ENCODE measurements at places on chromosomes 3 and 15.

DNA sequence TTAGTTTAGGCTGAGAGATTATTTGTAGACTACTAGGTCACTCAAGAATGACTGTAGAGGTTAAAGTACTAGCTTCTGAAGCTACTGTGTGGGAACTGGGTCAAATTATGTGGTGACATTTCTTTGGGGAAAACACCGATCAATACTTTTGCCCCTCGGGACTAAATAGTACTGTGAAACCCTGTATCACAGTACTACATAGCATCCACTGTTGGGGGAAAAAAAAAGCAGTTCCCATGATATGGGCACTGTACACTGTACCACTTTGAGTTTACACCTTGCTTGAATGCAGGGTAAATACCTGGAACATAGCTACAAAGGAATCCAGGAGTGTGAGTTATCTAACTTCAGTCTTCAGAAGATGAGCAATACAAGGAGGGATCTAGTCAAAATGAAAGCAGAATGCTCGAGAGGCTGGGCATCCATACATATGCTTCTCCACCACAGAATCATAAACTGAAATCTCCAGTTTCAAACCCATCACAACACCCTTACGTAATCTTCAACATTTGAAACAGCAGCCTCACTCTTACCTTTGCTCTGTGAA, 311.4 kb downstream of the UNC13C start:
- ATAC-seq = no peak

GRCh38 chr3:7432610-7433009, 571.7 kb downstream of the GRM7 start:
- ATAC-seq = no peak

- ATAC-seq = no peak
These were observed 3.7 kb downstream of the CHST13 start for GRCh38 chr3:126527455-126528211.

DNA sequence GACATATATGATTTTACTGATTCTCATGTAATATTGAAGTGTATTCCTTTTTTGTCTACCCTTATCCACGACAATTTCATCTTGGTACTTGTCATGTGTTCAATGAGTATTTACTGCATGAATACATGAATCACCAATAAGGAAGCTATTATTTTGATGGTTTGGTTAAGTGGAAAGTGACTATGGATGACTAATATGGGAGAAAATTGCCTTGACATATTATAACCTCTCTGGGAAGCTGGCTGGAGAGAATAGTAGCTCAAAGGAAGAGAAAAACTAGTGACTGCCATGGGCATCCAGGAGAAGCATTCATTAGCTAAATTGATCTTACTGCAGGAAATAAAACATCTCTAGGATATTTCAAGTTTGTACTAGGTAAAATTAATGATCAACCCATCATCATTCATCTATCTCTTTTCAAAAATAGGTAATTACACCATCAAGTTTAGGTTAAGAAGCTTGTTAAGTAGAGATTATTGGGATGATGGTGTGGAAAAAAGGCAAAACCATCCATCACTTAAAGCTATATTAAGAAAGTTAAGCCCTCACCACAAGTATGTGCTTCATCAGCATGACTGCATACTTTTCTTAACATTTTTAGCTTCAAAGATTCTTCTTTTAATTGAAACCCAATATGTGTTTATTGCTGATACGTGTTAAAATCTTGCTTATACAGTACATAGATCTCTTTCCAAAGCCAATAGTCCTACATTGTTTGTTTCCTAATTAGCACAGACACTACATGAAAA, 455.2 kb upstream of the ARPP21 start:
- peak; percentile 88 for ATAC-seq

DNA sequence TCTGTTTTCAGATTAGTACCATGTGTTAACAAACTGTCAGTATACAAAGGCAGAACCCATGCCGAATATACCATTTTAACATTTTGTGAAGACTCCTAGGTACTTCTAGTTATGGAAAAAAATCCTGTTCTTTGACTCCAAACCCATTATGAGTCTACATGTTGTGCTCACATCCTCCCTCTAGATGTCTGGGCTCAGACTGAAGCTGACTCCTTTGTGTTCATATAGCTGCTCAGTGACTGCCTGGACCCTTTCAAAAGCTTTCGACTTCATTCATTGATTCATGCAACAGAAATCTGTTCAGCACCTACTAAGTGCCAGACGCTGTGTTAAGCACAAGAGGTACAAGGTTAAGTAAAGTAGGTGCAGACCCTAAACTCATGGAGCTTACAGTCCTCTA, 60.5 kb downstream of the MEGF11 start:
- ATAC-seq = no peak

- ATAC-seq = peak; percentile 90
These were observed 456.0 kb downstream of the TUSC7 start for GRCh38 chr3:117165601-117166051.

Data from motor neuron (in vitro differentiated cells).